Right ventricle myocardium inferior (tissue), 1 donor: ENCODE measurements at places on chromosomes 3 and 15.

DNA sequence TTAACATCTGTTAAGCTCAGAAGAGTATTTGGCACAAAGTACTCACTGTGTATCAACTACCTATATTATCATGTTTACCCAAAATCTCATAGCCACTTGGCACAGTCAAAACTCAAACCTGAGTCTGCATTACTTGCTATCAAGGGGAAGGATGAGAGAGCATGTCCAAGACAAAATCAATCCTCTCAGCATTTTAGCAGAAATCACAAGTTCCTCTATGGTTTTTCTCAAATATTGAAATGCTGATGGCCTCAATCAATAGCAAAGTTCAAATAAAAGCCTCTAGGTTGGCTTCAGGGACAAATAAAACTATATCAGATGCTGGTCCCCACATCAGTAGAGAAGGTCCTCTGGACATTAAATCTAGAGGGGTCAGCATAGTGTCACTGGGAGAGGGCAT is 14.3 kb downstream of the TBC1D2B start:
- DNase-seq: no peak

- no peak for DNase-seq
These were observed 9.7 kb upstream of the CXCR6 start for GRCh38 chr3:45933591-45933990.

- no peak for DNase-seq
These were observed 18.2 kb upstream of the JMJD7 start for GRCh38 chr15:41809526-41810220.

- DNase-seq: no peak
These were observed 21.5 kb upstream of the RAB6B start for GRCh38 chr3:133917144-133917543.
